Stimulated activated CD4-positive, alpha-beta T cell treated with anti-CD3 and anti-CD28 coated beads, Interleukin-4, amount 100 ng/mL, for 1 hour (primary cell): ENCODE measurements at places on chromosomes 11 and 22.

DNA sequence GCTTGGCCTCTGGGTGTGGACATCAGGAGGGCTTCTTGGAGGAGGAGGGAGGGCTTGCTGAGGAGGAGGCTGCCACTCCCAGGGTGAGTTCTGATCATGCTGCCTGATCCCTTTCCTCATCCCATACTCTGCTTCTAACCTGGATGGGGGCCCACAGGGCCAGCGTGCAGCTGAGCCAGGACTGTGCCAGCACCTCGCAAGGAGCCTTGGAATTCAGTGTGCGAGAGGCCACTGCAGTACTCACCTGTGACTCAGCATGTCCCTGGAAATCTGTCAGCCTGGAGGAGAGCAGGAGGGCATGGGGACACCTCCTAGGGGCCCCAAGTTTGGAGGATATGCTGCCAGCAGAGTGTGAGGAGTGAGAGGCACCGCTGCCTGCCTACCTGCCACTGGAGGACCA, 4.2 kb upstream of the GAB4 start:
- DNase-seq, result no peak

DNA sequence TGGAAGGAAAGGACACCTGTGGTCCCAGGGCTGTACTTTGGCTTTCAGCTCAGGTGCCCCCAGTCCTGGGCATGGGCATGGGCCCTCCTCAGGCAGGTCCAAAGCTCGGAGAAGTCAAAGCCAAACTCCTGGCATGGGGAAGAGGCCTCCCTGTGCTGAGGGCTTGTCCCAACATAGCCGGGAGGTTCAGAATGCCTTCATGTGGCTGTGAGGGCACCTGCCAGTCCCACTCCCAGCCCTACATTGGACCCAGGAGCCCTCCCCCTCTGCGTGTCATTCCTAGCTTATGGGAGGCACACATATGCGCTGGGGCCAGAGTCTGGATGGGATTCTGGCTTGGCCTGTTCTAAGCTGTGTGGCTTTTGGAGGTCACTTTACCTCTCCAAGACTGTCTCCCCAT, 1.0 kb upstream of the KLHL35 start:
- no peak for DNase-seq

DNA sequence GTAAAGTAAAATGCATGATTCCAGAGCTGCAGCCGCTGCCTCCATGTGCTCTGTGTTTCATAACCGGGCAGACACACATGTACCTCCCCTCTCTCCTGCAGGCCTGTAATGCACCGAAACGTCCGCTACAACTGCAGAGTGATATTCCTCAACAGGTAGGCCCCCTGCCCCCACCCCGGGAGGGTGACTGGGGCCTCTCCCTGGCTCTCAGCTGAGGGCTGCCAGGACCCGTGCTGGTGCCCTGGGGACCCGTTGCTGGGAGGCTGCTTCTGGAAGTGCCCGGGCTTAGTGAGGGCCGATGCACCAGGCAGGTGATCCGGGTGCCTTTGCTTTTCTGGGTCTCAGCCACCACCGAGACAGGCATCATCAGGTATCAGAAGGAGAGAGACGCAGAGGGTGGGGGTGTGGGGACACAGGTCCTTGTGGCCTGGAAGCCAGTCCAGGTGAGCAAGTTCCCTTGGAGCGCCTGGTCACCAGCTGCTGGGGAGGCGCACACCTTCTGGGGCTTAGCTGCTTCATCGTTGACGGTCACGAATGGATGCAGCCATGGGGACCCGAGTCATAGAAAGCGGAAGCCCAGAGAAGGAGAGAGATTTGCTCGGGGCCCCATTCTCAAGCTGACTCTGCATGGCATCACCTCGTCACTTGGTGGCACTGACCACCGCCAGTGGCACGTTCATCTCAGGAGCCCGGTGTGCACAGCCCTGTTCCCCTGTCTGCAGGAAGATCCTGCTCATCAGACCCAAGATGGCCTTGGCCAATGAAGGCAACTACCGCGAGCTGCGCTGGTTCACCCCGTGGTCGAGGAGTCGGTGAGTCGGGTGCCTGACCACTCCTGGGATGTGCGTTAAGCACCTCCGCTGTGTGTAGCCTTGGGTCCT, 10.6 kb downstream of the NADSYN1 start:
- DNase-seq, result no peak

- DNase-seq, result no peak
Observed at GRCh38 chr11:14376920-14377319, 17.9 kb upstream of the RRAS2 start.

- no peak for DNase-seq
Observed at GRCh38 chr11:60905551-60906113, 753 bp downstream of the PRPF19 start.

- no peak for DNase-seq
Observed at GRCh38 chr11:74714904-74715303, 16.3 kb downstream of the CHRDL2 start.

GRCh38 chr22:23547818-23548500, 32.1 kb downstream of the IGLL1 start:
- DNase-seq, result no peak

GRCh38 chr22:40033586-40034380, 39.0 kb downstream of the FAM83F start:
- no peak for DNase-seq

- no peak for DNase-seq
Observed at GRCh38 chr11:70104419-70104818, 26.3 kb downstream of the ANO1 start.

DNA sequence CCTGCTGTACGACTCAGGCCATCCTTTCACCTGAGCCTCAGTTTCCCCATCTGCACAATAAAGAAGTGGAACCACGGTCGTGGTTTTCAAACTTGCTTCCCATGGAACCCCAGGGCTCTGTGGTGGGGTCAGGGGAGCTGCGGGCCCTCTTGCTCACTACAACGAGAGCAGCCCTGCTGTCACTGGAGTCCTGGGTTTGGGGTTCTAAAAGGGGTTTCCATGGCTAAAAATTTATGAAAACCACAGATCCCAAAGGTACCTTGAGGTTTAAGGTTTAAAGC, 45.4 kb upstream of the CARS1 start:
- DNase-seq, result no peak

GRCh38 chr11:76276046-76276780, 69.9 kb upstream of the WNT11 start:
- no peak for DNase-seq

DNA sequence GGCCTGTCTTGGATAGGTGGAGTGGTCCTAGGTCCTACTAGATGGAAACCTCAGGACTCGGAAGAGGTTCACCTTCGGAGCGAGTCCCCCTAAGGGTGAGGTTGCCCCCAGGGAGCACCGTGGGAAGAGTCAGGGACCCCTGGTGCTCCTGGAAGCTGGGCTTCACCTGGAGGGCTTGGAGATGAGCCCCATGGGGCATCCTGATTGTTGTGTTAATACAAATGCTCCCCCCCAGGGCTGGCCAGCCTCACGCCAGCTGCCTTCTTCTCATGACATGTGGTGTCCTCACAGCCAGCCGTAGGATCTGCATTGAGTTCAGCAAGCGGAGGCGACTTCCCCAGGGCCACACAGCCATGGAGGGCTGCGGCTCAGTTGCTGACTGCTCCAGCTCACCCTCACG, 1487.5 kb downstream of the BRD1 start:
- no peak for DNase-seq
